ENCODE measurements at places on chromosomes 3 and 15.
A peak's percentile ranks its signal among the peaks of the same experiment; 100 is the strongest.

DNA sequence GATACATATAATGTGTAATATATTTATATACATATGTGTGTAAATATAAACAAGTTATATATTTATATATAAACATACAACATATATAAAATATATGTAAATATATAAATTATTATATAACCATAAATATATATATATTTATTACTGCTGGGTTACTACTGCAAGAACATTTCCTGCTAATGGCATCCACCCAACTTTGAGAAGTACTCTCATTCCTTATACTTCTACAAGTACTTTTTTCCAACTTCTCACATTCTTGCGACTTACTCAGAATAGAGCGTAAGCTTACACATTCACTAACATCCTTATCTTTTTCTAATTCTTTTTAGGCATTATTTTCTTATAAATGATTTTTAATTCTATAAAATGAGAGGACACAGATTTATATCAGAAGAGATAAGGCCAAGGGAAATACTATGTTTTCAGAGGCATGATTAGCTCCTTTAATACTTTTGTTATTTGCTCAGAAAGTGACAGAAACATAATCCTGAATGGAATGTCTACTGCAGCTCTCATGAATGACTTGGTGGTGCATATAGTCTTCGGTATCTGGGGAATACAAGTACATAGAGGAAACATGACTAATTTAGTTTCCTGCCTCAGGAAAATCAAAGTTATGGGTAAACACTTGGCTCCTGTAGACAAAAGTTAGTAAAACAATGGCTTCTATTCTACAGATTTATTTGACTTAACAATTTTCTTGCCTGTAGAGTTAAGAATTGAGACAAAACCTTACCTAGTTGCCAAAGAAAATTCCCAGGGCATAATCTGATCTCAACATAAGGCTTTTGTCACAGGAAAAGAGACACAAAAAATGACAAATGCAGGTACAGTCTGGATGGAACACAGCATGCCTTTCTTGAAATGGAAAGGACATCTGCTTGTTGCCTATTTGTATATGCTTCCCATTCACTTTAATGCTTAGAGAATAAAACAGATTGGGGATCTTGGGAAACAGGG, 453.9 kb downstream of the SQOR start:
- peak; percentile 9 for DNase-seq

- DNase-seq: peak; percentile 93
Observed at GRCh38 chr15:52103217-52104207, 9.1 kb downstream of the BCL2L10 start.

DNA sequence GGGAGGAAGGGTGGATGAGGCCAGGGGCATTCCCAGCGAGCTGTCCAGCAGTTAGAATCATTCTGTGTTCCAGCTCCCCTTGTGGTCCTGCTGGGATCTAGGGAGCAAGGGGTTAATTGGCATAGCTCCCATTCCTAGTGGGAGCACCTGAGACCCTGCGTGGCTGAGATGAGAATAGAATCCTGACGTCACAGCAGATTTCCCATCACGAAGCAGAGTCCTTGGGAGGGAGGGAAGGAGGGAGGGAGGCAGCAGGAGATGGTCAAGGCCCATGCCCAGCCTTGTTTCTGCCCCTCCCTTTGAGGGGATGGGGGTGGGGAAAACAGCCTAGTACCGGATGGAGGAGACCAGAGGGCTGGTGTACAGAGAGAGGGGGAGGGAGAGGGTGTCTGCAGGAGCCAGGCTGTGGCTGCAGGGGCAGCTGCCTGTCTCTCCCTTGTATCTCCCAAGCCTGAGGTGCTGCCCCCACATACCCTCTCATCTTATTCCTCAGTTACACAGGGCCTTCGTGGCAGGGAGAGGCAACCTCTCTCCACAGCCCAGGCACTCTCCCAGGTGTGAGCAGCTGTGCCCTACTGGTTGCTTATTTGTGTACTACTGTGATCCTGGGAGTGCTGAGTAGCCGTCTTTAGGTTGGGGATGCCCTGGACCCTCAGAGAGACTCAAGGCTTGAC, 5.4 kb downstream of the TYRO3 start:
- DNase-seq: no peak

DNA sequence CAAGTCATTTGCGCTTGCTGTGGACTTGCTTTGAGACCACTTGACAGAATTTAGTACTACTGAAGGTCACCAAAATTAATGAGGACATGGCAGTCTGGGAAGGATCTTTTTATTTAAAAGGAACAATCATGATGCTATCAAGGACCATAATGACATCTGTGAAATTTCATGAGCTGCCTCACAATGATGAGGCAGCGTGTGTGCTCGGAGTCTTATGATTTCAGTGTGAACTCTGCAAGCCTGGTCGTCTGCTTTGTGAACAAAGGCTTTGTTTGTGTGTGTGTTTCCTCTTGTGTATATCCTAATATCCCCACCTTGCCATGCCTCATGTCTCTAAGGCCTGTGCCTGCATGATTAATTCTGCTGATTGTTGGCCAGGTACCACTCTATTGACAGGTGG, 46.7 kb downstream of the RAD54L2 start:
- DNase-seq: no peak

DNA sequence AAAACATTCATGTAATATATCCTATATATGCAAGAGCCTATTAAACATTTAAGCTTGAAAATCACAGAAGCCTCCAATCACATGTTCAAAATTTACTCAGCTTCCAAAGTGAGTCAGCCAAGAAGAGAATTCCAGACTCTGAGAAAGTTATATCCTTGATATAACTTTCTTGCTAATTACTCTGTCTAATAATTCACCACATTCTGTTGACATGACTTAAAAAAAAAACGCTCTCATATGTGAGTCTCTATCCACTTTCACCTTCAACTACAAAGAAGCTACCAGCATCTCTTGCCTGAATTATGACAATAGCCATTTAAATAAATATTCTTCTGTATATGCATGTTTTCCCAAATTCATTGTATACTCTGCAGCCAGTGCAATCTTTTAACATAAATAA, 1116.3 kb upstream of the CADM2 start:
- no peak for DNase-seq
